Lung (tissue), 17 donors: ENCODE measurements at places on chromosomes 16 and 17.
A peak's percentile ranks its signal among the peaks of the same experiment; 100 is the strongest.

DNA sequence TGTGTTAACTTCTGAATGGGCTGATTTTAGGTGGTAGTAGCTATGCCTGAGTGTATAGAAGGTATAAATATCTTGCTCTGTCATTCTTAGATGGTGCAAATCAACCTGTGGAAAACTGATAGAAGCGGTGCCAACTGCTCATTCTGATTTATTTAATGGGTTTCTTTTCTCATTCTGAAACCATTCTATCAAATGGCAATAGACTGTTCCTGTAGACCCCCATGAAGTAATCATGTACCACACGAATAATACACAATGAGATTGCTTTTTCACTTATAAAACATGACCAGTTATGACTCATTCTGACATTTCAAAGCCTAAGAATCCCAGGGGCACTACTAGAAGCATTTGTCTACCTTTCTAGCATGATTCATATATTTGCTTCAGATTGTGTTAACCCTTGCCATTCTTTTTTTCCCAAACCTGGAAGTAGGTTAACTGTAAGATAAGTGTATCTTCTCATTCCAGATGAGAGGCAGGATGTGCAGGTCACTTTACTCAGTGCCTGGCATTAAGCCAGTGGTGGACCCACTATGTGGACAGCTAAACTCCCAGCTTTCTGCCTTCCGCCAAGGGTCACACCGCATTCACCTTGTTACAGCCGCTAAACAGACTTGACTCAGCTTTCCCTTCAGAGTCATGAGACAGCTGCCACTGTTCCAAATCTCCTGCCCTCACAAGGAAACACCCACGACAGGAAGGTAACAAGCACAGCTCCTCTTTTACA lies 16.4 kb upstream of the SLC16A11 start:
- no peak for DNase-seq

- peak; percentile 77 for DNase-seq
Measured at GRCh38 chr17:79393358-79394052, 217.3 kb downstream of the RBFOX3 start.

- DNase-seq, result peak; percentile 15
Measured at GRCh38 chr17:68981288-68981687, 26.1 kb upstream of the ABCA8 start.

DNA sequence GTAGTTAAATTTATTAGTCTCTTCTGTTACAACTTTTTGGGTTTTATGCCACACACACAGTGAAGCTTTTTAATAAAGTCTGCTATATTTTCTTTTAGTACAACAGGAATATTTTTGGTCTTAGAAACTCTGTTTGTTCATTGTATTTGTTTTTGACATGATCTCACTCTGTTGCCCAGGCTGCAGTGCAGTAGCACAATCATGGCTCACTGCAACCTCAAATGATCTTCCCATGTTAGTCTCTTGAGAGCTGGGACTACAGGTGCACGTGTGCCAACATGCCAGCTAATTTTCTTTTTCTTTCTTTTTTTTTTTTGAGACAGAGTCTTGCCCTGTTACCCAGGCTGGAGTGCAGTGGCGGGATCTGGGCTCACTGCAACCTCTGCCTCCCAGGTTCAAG lies 27.1 kb downstream of the PPM1D start:
- DNase-seq, result no peak

DNA sequence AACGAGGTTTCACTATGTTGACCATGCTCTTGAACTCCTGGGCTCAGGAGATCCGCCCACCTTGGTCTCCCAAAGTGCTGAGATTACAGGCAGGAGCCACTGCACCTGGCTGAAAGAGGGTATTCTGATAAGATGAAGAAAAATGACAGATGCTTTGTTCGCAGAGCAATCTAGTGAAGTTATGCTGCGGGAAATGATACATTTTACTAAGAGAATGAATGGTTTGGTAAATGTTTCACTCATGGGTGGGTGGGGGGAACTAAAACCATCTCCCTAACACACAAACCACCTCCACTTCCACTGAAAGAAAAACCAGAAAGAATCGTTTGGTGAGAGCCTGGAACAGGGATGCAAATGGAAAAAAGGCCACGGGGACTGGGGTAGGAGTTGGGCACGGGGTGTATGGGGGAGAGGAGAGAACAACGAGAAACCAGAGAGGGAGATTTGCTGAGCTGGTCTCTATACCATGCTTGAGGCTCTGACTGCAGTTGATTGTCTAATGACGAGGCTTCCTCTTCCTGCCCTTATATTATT lies 19.0 kb upstream of the XYLT2 start:
- DNase-seq, result no peak

GRCh38 chr16:4886151-4886550 lies 38.9 kb downstream of the UBN1 start:
- DNase-seq, result no peak

DNA sequence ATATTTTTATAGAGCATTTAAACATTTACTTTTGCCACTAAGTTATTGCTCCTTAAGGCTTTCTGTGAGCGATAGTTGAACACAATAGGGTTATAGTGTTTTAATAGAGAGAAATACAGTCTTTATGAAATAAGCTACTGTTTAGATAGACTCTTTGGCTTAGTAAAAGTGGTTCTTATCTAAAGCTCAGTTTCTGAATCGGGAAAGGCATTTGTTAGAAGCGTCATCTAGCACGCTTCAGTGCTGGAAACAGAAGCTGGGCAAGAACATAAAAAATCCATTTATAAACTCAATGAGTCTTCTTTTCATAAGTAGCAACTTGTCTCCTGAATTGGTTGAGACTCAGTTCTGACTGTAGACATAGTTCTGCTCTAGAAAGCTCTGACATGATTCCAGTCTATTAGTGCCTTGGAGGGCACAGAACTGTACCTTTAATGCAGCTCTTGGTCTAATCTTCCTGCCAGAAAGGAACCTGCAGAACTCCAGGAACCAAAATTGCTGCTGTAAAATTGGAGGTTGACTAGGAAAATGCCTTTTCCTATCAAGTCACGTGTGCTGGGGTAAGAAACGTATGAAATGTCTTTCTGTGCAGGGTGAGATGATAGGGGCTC lies 55.4 kb upstream of the DNAJA2 start:
- no peak for DNase-seq

- peak; percentile 34 for DNase-seq
Measured at GRCh38 chr17:73513426-73513825, 130.8 kb downstream of the SDK2 start.

- DNase-seq, result no peak
Measured at GRCh38 chr17:73575470-73576221, 68.6 kb downstream of the SDK2 start.

DNA sequence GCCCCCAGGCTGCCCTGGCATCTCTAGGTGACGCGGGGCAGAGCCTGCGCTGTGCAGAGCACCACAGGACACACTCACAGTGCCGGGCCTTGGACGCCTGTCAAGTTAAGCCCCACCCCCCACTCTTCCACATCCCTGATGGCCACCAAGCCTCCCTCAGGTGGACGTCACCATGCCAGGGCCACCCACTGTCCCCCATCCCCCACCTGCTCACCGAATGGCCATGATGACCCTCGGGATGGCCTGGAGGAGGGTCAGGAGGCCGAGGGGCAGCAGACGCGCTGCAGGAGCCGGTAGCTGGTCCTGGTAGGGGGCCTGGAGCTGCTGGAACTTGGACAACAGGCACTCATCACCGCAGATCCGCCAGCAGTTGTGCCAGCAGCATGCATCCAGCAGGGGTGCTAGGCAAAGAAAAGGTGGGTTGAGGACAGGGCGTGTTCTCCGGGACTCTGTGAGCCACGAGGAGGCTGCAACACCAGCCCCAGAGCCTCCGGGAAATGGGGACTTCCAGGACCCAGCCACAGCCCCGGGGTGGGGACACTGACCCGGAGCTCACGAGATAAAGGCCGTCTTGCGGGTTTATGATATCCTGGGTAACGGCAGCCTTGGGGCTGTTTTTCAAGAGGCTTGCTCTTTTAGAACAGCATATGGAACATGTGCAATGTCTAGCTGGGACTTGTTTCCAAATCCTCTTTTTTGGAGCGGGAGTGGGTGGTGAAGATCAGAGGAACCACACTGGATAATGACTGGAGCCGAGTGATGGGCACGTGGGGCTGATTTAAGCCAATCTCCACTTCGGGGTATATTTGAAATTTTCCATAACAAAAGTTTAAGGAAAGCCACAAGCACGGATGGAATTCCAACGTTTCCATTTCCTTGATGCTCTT lies 11.4 kb downstream of the C16orf95 start:
- no peak for DNase-seq

GRCh38 chr16:27446721-27447120 lies 44.7 kb downstream of the IL21R start:
- DNase-seq, result no peak

GRCh38 chr16:89770367-89770766 lies 46.1 kb downstream of the FANCA start:
- no peak for DNase-seq

DNA sequence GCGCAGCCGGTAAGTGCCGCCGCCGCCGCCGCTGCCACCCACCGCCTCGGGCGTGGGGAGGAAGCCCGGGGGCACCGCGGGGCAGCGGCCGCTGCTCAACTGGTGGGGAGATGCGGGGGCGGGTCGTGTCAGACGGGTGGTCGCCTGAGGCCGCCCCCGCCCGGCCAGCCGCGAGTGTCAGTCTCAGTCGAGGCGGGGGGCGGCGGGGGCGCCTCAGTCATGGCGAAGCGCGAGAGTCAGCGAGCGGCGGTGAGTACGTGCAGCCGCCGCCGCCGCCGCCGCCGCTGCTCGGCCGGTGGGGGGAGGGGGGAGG lies 76.2 kb downstream of the CHD9 start:
- DNase-seq, result no peak

DNA sequence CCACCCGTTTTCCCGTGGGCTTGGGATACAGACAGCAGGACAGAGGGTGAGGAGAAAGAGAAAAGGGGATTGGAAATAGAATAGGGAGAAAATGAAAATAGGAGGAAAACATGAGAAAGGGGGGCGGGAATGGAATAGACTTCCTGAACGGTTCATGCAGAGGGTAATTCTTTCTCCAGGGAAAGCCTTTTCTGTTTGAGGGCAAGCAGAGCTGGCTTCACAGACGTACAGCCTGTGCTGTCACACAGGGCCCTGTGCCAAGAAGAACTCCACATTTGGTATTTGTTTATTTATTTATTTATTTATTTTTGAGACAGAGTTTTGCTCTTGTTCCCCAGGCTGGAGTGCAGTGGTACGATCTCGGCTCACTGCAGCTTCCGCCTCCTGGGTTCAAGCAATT lies 12.0 kb downstream of the MILR1 start:
- DNase-seq, result peak; percentile 52

DNA sequence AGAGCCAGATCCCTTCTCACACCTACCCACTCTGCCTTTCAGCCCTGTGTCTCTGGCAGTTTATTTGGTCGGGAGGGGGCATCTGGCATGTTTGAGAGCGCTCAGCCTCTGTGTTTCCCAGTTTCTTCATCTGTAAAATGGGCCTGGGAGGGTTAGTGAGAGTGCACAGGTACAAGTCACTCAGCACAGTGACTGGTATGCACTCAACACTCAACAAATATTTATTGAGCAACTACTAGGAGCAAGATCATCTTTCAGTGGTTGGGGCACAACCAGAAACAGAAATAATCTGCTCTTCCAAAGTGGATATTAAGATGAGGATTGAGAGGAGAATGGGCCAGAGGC lies 13.7 kb upstream of the SRCIN1 start:
- no peak for DNase-seq

DNA sequence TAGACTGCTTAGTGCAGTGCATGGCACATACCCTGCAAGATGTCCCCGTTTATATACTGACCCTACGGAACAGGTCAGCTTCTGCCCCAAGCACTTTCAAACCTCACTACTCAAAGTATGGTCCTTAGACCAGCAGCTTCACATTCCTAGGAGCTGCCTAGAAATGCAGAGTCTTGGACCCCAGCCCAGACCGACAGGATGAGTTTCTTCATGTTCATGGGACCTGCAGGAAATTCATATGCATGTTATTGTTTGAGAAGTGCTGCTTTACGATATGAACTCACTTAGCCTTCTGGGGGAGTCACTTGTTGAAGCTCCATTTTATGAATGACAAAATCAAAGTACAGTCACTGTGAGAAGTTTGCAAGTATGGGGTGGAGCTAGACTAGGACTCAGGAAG lies 82.6 kb downstream of the DYNLRB2 start:
- no peak for DNase-seq

- DNase-seq, result no peak
Measured at GRCh38 chr16:75092777-75093176, 23.8 kb downstream of the LDHD start.

DNA sequence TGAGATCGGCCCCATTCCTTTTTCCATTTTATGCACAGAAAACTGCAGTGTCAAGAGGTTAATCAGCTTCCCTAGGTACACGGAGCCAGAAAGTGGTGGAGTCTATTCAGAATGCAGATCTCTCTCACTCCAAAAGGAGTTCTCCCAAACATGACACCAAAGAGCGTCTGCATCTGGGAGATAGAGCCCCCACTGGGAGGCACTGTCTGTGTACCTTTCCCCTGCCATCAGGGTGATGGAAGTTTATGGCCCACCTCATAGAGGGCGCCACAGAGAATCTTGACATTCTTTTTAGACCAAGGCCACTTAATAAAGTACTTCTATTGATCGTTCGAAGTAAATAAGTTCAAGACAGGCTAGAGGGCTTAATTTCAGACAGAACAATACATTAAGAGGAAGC lies 493.7 kb upstream of the ERCC4 start:
- DNase-seq, result no peak
